OCI-LY7 (cell line): ENCODE measurements at places on chromosomes 7 and 10.

GRCh38 chr7:33286501-33286900 is 157.1 kb downstream of the BBS9 start:
- DNase-seq, result no peak

GRCh38 chr10:126349676-126350075 is 38.6 kb downstream of the ADAM12 start:
- no peak for DNase-seq

DNA sequence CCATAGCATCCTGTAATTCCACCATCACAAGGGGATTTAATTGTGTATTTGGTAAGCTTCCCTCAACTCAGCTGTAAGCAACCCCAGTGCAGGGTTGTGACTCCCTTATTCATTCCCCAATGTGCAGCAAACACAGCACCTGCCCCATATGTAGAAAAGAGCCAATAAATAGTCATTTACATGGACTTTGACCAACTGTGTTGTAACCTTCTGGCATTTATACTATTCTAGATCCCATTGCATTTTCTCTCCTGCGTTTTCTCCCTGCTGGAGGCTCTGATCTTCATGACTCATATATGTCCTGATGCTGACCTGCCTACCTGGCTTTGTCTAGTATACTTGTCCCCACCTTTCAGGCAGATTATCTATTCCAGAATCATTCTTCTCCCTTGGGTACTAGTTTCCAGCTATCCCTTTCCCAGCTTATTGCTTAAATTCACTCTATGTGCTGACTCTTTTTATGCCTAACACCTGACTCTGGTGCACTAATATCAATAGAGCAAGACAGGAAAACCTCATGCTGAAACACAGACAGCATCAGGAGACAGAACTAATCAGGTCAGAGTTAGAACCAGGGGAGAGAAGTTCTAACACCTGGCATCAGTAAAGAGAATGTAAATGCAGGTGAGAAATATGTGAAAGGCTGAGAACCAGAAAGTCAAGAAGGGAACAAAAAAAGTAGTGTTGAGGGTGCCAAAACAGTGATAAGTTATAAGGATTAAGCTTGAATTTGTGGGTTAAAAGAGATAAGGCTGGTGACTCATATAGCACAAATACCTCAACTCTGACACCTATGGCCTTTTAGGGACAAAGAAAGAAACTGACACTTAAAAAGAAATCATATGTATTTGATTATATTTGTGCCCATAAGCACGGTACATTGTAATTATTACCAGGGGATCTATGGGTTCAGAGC is 402.7 kb downstream of the IPMK start:
- no peak for DNase-seq

DNA sequence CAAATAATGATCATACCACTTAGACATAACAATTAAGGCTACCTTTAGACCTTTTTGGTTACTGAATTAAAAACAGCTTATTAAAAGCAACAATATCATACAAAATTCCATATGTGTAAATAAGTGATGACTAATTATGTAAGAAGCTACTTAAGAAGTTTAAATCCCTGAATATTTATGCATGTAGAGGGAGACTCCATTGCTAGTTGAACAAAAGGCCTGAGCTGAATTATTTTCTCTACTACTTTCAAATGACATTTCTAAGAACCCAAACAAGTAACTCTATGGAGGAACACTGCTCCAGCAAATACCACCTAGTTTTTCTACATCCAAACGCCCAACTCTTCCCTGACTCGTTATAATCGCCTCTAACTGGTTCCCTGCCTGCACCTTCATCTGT is 31.5 kb downstream of the EPC1 start:
- no peak for DNase-seq

DNA sequence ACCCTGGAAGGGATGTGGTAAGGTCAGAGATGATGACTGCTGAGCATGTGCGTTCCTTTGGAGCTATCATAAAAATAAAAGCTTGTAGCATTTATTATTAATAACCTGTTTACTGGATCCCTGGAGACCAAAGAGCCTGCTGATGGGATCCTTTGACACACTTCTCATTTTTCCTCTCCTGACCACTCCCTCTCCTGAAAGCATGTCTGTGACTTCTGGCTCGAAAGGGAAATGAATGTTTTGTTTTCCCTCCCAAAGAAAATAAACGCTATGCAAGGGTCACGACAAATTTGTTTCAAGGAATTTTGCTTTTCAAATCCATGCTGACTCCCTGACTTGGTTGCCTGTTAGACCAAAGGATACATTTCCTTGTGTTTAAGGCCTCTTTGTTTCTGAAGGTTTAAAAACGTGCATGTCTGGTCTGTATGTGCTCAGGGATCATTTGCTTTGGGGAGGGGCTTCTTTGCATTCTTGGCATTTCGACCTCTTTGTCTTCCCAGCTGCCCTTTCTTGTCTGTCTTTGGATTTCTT is 185.1 kb upstream of the AGK start:
- no peak for DNase-seq

DNA sequence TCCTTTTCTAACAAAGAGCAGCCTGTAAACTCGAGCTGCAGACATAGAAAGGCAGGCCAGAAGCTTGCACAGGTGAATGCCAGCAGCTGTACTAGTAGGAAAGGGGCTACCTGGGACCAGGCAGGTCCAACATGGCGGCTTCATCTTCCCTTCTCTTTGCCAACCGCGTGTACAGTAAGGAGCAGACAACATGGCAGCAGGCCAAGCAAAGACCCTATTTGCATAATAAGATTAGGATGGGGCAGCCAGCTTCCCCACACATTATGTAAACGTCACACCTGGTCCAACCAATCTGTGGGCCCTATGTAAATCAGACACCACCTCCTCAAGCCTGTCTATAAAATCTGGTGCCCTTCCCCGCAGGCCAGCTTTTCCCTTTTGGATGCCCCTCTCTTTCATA is 1186.5 kb upstream of the AUTS2 start:
- DNase-seq, result no peak

DNA sequence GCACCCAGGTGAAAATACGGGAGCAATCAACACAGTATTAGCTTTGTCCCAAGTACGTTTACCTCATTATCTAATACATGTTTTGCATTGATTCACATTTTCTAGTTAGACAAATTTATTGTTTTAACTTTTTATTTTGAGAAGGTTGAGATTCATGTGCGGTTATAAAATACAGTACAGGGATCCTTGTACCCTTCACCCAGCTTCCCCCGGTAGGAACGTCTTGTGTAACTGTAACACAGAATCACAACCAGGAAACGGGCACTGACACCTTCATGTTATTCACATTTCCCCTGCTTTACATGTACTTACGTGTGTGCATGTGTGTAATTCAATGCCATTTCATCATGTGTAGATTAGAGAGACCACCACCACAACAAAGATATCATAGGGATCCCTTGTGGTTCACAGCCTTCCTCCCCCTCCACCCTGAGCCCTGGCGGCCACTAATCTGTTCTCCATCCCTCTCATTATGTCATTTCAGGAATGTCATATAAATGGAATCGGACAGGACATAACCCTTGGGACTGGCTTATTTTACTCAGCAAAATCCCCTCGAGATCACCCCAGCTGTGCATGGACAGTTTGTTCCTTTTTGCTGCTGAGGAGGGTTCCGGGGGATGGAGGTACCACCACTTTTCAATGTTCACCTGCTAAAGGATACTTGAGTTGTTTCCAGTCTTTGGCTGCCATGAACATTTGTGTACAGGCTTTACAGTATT is 46.5 kb upstream of the C10orf71 start:
- DNase-seq, result no peak
